ENCODE measurements at places on chromosomes 5 and 9.

DNA sequence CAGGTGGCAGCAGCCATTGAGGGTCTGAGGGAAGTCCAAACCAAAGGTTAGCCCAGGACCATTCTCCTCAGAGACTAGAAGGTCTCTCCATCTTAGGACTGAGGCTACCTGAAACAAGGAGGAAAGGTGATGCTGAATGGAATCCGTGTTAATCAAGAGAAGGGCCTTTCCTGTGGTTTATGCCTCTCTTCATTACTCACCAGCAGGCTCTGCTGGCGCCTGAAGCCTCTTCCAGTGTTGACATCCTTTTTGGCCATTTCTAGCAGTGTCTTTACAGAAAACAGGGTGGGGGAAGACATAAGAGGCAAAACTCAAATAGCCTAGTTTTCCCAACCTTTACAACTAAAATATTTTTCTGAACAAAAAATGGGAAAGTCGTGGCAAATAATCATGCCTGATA, 98.0 kb downstream of the ENC1 start:
- no peak for DNase-seq

DNA sequence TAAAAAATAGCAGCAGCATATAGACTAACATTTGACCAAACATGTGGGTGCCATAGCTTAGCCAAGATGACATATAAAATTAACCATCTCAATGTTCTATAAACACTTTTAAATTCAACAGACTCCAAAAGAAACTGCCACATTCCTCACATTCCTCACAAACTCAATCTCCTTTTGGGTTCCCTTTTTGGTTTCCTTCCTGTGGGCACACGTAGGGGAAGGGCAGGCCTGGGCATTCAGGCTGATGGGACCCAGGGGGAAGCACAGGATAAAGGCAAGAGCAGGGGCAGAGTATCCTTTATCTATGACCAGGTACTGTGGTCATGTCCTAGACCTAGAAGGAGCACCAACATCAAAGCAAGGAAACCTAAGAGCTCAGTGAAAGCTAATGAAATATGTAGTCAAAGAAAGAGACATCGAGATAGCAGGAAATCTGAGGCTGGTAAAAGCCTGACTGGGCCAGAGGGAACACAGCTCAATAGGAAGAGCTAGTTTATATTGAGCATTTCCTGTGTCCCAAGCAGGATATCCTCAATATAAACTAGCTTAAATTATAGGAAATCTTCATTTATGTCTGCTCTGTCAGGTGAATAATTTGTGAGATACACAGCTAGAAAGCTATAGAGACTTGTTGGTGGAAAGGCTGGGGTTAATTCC, 13.6 kb upstream of the ERAP1 start:
- no peak for DNase-seq

- DNase-seq: no peak
These were observed 364.0 kb downstream of the ARHGEF28 start for GRCh38 chr5:73989956-73990355.

DNA sequence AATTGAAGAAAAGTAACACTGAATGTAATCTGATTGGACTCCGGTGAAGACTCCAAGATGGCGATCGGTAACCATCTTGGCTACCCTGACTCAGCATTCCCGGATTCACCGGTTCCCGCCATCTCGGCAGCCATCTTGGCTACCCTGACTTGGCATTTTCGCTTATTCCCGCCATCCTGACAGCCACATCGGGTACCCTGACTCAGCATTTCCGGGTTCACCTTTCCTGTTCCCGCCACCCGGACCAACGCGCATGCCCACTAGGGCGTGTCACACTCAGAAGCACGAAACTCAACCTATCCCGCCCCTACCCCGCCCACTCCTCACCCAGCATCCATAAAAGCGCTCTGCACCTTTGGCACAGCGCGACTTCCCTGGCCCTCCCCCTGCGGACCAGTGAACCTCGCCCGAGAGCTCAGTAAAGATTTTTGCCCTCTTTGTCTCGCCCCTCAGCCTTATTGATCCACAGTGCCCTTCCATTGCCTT, 17.2 kb downstream of the SPTLC1 start:
- DNase-seq: peak; percentile 9

GRCh38 chr9:133677126-133678010, 41.2 kb downstream of the DBH start:
- peak; percentile 70 for DNase-seq

DNA sequence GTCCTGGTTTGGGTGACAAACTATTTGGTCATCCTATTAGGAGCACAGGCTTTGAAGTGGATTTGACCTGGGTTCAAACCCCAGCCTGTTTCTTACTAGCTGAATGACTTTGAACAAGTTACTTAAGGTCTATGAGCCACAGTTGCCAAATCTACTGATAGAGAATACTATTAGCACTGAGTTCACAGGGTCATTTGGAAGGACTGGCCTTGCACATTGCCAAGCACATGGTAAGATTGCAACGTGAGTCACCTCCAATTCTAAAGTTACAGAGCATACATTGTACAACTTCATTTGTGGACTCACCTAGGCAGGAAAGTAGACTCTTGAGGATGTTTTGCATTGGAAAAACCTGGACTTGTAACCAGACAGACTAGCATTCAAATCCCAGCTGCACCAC, 38.9 kb downstream of the MFAP3 start:
- no peak for DNase-seq

Measured in T-cell (primary cell).